Colonic mucosa (tissue), 4 donors: ENCODE measurements at places on chromosomes 3 and 15. TPM values are rescaled to one million over a fixed set of nuclear protein-coding genes. Genes with fewer than 3 reads are reported as not detected.

The NMB gene
- 4.4 TPM for total RNA-seq

The SAMMSON gene
- not detected for total RNA-seq

The KCNH8 gene
- total RNA-seq, result 0.77 TPM

The ROPN1 gene
- total RNA-seq, result 0.66 TPM
